SK-N-SH (cell line): ENCODE measurements at places on chromosomes 16 and 17. TPM values are rescaled to one million over a fixed set of nuclear protein-coding genes. Genes with fewer than 3 reads are reported as not detected.

- no peak for DNase-seq
Measured at GRCh38 chr17:65900216-65900615, 291.7 kb downstream of the CEP112 start.

DNA sequence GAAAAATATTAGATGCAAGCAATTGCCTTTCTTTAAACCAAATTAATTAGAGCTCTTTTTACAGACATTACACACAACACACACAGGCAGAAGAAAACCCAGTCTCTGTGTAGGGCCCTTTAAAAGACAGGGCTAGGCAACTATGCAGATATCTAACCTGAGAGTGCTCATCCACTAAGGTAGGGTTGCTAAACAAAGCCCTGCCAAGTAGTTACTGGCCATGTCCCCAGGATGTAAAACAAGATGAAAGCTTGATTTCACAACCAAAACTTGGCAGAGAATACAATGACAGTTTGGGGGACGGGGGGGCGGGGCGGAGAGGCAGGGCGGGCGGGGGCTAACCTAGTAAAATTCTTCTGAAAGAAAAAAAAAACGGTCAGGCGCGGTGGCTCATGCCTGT is 669.0 kb upstream of the CA10 start:
- no peak for DNase-seq

- no peak for DNase-seq
Measured at GRCh38 chr17:50544516-50544915, 2.5 kb upstream of the SPATA20 start.

GRCh38 chr17:47837401-47838039 is 3.6 kb downstream of the SCRN2 start:
- DNase-seq: no peak

The GRIN2C gene
- polyA plus RNA-seq: 0.39 and 0.45 TPM in 2 replicates

The KRT37 gene
- polyA plus RNA-seq: not detected in 2 replicates

- DNase-seq: no peak
Measured at GRCh38 chr17:70492368-70492767, 323.0 kb downstream of the KCNJ2 start.

DNA sequence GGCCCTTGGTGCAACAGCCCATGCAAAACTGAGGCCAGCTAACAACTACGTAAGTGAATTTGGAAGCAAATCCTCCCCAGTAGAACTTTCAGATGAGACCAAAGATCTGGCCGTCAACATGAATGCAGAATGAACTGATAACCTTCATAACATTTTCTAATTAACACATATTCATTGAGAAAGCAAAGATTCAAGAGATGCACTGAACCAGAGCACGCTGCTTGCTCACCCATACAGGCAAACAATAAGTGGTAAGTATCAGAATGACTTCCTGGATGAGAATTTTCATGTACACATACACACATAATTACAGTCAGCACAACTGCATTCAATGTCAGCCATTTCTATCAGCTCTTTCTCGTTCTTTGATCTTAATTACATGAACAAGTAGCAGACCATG is 30.6 kb downstream of the XYLT1 start:
- DNase-seq: no peak

- no peak for DNase-seq
Measured at GRCh38 chr17:16877099-16877498, 94.8 kb downstream of the TNFRSF13B start.

The CSF3 gene
- not detected in 2 replicates for polyA plus RNA-seq

DNA sequence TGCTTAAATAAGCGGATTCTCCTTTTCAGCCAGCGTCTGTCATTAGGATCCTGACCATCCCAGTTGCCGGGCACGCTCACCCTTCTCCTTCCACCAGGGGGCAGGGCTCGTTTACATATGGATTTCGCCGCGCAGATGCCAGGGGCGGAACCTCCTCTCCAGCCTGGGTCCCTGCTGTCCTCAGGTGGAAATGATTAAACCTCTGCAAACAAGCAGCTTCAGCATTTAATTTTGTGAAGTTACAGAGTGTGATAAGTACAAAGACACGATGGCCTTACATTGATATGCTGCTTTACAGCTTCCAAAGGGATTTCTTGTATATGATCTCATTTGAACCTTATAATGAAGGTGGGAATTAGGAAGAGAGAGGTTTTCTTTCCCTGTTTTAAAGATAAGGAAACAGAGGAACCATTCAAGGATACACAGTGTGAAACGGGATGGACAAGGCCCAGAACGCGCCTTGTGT is 3.9 kb upstream of the KRT28 start:
- peak; percentile 86 for DNase-seq

The MCRIP2 gene
- polyA plus RNA-seq: 34.0 and 36.9 TPM in 2 replicates

- no peak for DNase-seq
Measured at GRCh38 chr17:67574658-67575293, 143.0 kb upstream of the NOL11 start.
